ENCODE measurements at places on chromosomes 3 and 15.

- DNase-seq: no peak
These were observed at the start of gene ZBTB38 for GRCh38 chr3:141368062-141368924. Gene ZBTB38, plus strand, starts transcription at chr3:141368504. Its CDS starts 73,885 bp downstream, at chr3:141442389.

- no peak for DNase-seq
These were observed 162.7 kb downstream of the GMNC start for GRCh38 chr3:190699776-190700175.

DNA sequence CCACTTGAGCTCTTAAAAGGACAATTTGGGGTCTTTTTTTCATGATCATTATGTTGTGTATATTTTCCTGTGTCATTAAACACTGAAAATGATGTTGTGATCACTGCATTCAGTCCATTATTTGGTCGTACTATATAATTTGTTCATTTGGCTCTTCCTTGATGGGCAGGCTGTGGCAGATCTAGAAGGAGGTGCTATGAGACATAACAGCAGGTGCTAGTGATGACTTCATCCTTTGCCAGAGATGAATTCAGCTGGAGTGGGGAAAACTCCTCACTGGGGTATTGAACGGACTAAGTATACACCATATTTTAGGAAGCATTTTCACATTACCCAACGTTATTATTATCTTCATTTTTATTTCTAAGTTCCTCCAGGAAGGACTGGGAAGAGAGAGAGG, 12.0 kb downstream of the CMTM7 start:
- DNase-seq: no peak

DNA sequence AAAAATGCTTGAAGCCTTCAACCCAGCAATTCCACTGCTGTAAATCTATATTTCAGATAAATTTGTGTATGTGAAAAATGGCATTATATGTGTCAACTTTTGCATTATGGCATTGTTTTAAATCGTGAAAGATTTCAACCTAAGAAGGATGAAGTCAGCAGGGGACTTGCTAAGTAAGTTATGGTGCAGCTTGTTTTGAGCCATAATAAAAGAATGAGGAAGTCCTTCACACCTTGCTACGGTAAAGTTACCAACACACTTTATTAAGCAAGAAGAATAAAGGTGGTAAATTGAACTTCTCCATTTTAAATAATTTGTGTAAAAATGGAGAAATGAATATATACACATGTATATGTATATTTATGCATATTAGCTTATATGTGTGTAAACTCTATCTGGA, 371.4 kb downstream of the ROBO2 start:
- no peak for DNase-seq

DNA sequence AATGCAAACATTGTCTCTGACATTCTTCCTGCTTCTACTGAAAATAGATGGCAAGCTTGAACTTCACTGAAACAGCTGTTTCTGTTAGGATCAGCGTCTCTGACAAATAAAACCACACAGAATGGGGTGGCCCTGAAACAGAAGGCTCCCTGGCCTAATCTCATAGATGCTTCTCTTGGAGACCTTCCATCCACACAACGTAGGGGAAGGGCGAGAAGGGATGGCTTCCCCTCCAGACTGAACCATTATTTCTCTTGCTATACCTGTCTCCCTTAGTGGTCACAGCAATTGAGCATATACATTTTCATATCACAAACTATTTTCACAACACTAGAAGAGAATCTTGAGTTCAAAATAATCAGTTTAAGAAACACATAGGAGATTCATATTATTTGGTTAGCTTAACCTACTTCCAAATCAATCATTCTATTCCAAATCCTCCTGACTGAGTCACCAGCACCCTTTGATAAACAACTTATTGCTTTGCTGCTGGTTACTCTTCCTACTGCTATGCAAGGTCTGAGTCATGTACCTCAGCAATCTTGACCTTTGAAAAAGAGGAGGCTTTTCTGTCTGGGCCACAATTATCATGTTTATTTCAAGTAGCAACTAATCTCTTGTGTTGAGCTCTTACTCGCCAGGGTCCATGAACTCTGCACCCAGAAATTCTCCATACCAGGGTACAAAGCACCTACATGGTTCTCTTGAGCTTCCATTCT, 45.5 kb downstream of the CBLB start:
- DNase-seq: no peak

DNA sequence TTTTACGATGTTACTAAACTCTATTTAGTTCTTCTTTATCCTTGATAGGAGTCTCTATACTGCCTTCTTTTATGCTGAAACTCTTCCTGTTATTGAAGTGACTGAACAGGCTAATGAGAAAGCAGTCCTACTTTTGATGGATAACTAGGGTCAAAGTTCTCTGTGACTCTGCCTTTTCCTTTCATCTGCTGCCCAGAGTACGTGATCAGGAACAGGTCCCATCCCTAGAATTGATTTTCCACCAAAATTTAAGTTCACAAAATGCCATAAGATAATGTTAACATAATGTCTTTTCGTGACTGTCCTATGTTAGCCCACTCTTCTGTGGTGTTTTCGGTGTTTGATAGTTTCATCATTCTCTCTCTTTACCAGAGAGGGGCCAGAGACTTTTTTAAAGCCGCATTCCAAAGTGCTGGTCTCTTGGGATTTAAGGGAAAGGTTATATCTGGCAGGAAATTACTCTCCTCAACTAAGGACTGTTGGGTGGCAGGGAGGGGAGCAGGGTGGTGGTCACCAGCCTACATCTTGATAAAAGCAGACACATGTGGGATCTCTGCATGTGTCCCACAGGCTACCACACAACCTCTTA, 50.3 kb upstream of the PLXND1 start:
- no peak for DNase-seq

DNA sequence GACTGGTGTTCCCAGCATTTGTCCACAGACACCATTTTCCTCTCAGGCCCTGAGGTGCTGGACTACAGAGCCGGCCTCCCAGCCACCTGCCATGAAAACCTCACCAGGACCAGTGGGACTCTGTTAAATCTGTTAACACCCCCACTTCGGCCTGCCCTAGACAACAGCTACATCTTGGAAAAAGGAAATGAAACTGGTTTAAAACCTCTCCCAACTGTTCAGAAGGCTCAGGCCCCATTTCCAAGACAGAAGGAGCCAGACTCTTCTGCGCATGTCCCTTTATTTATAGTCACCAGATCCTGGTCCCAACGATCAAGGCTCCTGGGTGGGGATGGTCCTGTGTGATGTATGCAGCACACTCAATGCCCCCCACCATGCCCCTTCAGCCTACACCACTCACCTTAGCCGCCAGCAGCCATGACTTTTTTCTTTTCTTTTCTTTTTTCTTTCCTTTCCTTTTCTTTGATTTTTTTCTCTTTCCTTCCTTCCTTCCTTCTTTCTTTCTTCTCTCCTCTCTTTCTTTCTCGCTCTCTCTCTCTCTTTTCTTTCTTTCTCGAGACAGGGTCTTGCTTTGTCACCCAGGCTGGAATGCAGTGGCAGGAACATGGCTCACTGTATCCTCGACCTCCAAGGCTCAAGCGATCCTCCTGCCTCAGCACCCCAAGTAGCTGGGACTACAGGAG, 25.5 kb upstream of the FLNB start:
- DNase-seq: no peak

GRCh38 chr3:23406601-23407000, 203.5 kb downstream of the UBE2E2 start:
- DNase-seq: no peak

DNA sequence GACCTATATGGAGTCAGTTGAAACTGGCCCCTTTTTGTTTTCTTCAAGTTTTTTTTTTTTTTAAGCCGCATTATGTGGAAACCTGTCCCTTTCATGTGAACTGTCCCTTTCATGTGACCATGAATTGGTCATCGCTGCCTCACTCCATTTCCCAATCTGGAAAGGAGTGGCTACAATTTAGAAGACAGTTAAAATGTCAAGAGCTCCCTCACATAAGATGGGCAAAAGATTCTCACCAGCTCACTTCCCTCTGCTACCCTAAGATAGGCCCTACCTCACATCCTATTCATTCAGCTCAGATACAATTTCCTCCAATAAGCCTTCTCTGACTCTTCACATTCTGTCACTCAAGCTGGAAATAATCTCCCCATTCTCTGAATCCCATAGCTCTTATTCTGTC, 111.3 kb upstream of the BCL6 start:
- no peak for DNase-seq

DNA sequence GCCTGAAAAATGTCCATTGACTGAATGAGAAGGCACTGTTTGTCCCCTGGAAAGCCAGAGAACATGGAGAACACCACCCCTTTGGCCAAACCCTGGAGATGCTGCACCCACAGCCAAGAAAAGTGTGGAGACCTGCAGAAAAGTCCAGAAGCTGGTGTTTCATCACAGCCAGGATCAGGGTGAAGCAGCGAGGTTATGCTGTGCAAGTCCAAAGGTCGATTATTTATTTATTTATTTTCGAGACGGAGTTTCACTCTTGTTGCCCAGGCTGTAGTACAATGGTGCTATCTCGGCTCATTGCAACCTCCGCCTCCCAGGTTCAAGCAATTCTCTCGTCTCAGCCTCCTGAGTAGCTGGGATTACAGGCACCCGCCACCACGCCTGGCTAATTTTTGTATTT, 5.5 kb upstream of the CTSH start:
- no peak for DNase-seq

- no peak for DNase-seq
These were observed 77.4 kb downstream of the MB21D2 start for GRCh38 chr3:192840143-192840836.

DNA sequence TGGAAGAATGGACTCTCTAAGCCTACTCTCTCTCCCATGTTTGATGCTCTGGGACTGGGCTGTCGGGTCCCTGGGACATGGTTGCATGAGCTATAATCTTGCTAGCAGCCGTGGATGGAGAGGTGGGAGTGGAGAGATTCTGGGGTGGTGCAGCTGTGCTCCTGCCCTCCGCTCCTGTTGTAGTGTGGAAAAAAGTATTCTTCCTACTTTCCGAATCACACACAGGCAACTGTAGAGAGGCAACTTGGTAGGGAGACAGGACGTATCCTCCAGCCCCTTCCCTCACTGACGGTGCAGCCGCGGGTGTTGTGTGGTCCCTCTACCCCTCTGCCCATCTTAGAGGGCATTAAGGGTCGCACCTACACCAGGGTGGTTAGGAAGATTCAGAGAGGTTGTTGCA, 281.4 kb upstream of the TLE3 start:
- DNase-seq: no peak

DNA sequence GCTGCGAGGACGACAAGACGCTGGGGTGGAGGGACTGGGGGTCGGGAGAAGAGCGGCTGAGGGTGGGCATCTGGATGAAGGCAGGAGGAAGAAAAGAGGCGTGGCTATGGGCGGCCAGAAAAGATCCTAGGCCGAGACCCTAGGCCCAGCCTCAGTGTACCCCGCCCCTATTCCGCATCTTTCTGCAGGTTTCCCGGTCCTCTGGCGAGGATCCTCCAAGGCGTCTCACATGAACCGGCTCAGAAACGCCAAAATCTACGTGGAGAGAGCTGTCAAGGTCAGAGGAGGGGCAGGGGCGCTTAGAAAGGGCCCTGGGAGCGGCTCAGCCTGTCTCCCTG, 340 bp downstream of the TTLL3 start:
- DNase-seq: no peak

- peak; percentile 30 for DNase-seq
These were observed 43.7 kb upstream of the ATP2C1 start for GRCh38 chr3:130850044-130850797.

DNA sequence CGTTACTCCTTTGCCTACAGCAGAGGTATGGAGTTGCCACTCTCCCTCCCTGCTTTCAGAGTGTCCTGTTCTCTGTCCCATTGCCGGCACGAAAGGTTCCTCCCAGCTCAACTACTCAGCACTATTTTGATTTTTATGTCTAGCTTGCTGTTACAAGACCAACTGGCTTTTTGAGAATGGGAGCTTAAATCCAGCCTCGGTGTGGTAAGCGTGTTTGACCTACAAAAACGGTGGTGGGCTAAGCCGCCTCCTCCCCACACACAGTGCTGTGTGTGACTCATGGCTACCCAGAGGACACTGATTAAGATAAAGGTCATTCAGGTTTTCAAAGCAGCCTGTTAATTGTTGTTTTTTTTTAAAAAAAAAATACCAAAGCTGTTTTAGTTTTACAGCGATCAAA, 64.5 kb downstream of the LRTM1 start:
- no peak for DNase-seq

- no peak for DNase-seq
These were observed 8.8 kb downstream of the BCL6 start for GRCh38 chr3:187736418-187736871.

DNA sequence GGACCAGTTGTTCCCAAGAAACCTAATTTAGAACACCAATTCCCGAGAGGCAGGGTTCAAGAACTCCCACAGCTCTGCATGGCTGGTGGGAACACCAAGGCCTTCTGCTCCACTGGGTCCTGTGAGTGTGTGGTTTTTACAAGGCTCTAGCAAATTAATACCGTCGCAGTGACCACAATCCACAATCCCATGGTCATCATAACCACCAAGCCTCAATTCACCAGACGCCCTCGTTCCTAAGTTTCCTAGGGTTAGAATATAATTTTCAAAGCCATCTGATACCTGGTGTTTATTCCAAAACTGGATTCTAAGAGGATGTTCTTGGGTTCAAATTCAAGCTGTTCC, 114.9 kb upstream of the RPL32 start:
- DNase-seq: no peak

- no peak for DNase-seq
These were observed 358.0 kb downstream of the PTPRG start for GRCh38 chr3:61919371-61919770.

DNA sequence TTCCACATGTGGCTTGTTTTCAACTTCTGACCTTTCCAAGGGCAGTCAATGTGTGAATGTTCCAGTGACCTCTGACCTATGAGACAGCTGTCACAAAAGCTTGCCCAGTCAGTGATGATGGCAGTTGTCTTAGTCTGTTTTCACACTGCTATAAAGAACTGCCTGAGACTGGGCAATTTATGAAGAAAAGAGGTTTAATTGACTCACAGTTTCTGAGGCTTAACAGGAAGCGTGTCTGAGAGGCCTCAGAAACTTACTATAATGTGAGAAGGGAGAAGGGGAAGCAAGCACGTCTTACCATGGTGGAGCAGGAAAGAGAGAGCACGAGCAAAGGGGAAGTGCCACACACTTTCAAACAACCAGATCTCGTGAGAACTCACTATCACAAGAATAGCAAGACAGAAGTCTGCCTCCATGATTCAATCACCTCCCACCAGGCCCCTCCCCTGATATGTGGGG, 95.6 kb downstream of the ECT2 start:
- DNase-seq: no peak

GRCh38 chr3:46986055-46986730, 6.7 kb downstream of the NBEAL2 start:
- DNase-seq: no peak

DNA sequence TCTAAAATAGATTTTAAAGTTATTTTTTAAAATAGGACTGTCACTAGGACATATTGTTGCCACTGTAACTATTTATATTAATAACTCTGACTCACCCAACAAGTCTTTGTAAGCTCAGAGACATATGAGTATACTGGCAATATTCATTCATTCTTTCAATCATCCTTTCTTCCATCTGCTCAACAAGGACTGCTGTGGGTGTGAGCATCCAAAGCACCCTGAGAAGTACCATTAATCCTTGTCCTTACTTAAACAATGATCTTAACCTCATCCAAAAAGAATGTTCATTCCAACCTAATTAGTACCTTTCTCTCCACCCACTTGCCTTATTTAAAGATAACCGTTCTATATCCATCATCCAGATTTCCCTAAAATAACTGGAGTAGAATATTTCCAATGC, 94.2 kb upstream of the PPP2R3A start:
- no peak for DNase-seq

GRCh38 chr15:70297465-70298058, 199.8 kb upstream of the TLE3 start:
- no peak for DNase-seq

- no peak for DNase-seq
These were observed 528.7 kb downstream of the ZIC1 start for GRCh38 chr3:147937891-147938290.
